Natural killer cell (primary cell): ENCODE measurements at places on chromosomes 12 and 14. TPM values are rescaled to one million over a fixed set of nuclear protein-coding genes. Genes with fewer than 3 reads are reported as not detected.

AQP2 gene
- not detected for total RNA-seq

ATG2B gene
- total RNA-seq = 35.8 TPM

FAM222A gene
- 3.1 TPM for total RNA-seq

GLS2 gene
- 1.6 TPM for total RNA-seq

FAM90A1 gene
- total RNA-seq = not detected

CLEC1B gene
- 1.0 TPM for total RNA-seq

HOXC5 gene
- total RNA-seq = not detected
